ENCODE measurements at places on chromosomes 4 and X.

DNA sequence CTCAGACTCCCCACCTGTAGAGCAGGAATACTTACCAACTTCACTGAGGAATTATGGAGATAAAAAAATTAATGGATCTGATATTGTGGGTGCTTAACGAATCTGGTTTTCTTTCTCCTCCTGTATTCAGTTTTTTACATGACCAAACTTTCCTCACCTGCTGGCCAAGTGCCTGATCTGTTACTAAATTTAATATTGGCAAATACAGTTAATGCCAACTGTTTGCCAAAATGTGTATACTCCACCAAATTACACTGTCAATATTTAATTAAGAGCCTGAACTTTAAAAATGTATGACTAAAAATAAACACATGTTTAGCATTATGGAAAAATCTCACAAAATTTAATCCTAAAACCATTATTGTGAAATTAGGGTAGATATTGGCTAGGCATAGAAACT, 3.3 kb downstream of the PGRMC2 start:
- no peak for DNase-seq

DNA sequence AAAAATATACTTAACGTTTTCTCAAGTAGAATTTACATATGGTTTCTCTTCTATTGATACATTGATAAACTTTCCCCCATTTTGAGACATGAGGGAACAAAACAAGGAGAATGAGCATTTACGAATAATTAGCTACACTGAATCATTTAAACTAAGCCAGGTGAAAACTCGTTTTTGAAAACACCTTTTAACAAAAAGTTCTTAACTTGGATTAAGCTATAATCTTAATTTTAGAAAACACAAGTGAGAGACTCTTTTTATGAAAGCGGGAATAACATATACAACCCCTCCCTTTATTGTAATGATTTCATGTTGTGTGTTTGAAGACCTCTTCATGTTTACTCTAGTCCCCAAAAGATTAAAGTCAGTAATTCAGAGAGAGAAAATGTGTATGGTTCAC, 20.1 kb downstream of the PDLIM3 start:
- no peak for DNase-seq

DNA sequence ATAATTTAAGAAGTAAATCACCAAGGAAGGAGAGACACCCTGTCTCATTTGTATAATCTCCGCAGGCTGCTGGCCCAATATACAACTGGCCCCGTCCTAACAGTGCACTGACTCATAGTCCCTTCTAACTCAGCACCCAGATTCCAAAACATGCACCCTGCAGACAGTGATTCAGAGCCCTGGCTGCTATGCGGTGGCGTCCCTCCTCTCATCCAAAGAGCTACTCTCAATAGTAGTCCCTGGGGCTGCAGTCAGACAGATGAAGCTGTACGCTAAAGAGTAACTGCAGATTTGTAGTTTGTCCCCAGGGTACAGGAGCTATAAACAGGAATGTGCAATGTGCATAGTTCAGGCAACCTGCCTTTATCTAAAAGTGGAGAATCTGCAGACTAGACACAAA, 23.0 kb downstream of the GABRA3 start:
- DNase-seq, result no peak

DNA sequence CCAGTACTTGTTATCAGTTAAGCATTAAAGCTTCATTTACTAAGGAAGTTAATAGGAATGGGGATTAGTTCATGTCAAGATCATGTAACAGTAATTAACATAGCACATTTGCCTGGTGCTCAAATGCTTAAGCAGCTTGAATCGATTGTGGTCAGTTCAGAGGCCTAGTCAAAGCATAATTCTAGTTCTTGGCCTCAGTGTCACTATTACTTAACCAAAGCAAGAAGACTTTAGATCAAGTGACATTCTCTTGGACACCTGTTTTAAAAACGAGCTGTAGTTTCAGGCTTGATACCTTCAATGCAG, 115.2 kb upstream of the BMPR1B start:
- no peak for DNase-seq

GRCh38 chr4:143230683-143231082, 46.0 kb downstream of the USP38 start:
- no peak for DNase-seq

DNA sequence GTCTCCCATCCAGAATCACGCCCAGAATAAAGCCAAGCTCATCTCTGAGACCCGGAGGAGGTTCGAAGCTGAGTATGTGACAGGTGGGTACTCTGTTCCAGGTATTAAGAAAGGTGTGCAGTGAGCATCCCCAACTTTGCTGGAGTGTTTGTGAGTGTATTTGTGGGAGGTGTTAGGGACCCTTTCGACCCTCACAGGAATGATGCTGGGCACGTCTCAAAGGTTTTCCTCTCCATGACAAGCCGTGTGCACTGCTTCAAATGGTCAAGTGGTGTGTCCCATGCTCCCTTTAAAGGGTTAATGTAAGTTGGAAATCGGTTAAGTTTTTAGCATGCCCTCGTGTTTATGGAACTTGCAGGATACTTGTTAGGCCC, 442 bp downstream of the MOSPD2 start:
- no peak for DNase-seq

DNA sequence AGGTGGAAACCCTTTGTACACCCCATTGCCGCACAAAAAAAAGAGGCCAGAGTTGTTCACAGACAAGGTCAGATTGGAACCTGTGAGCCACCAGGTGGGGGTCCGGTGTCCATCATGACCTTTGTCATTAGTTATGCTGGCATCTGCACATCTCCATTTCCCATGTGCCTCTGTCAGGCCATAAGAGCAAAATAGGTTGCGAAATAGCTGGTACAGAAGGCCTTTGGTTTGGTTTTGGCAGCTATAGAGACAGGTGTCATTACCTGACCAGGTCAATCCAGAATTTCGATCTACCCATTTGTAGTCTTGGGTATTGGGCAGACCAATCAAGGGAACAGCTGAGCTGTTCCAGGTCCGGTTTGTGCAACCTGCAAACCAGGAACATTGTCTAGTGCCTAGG, 6.6 kb downstream of the ERVMER34-1 start:
- DNase-seq, result no peak

GRCh38 chrX:57817302-57817701, 93.0 kb downstream of the ZXDA start:
- no peak for DNase-seq

DNA sequence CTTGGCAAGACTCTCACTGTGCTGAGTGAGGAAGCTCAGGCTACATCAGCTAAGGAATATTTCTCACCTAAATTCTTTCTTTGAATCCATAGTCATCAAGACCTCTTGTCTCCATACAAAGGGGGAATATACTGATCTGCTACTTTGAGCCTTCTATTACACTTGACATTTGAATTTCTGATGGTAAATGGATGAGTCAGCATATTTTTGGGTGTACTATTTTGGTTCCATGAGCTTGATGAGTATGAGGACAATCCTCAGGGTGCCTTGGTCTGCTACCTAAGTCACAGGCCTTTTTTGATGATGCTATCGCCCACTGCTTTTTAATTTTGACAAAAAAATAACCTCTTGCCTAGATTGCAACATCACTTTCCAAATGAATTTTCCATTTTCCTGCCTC, 415.7 kb downstream of the PPP1R2C start:
- DNase-seq, result no peak

- DNase-seq, result no peak
Observed at GRCh38 chr4:126742048-126742447, 890.7 kb upstream of the INTU start.

DNA sequence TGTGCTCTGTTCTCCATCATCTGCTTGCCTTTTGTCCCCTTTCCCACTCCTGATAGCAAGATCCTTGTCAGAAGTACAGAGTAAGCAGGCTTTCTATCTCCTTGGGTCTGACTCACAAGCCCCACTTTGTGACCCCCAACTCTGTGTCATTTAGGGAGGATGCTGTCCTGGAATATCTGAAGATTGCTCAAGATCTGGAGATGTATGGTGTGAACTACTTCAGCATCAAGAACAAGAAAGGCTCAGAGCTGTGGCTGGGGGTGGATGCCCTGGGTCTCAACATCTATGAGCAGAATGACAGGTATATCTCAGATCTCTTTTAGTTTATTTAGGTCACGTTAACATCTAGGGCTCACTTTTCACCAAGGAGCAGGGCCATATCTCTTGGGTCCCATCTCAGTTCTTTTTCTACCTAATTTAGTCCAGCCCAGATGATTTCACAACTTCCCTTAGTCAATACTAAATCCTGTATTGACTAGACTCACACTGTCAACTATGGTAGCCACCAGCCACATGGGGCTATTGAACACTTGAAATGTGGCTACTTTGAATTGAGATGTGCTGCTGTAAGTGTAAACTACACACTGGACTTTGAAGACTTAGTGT, 64.3 kb downstream of the MSN start:
- DNase-seq, result no peak

GRCh38 chr4:101669138-101669831, 121.2 kb upstream of the BANK1 start:
- DNase-seq, result no peak

GRCh38 chr4:10670321-10670720, 14.2 kb downstream of the CLNK start:
- no peak for DNase-seq

GRCh38 chr4:90715242-90715641, 588.0 kb downstream of the CCSER1 start:
- no peak for DNase-seq

DNA sequence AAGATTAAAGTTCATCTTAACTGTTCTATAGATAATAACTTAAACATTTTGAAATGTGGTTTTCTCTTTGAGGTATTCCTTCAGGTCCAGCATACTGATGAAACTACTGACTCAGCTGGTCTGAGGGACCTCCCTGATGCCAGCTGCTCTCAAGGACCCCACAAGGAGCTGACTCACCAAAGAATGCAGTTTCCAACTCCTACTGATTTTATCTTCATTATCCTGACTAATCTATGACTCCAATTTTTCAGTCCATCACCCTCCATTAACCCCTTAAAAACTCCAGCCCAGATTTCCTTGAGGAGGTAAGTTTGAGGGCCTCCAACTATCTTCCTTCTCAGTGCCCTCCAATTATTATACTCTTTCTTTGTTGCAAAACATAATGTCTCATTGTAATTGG, 1.4 kb upstream of the UGT2B4 start:
- DNase-seq, result no peak

- no peak for DNase-seq
Observed at GRCh38 chr4:168677063-168677462, 180.2 kb downstream of the PALLD start.

DNA sequence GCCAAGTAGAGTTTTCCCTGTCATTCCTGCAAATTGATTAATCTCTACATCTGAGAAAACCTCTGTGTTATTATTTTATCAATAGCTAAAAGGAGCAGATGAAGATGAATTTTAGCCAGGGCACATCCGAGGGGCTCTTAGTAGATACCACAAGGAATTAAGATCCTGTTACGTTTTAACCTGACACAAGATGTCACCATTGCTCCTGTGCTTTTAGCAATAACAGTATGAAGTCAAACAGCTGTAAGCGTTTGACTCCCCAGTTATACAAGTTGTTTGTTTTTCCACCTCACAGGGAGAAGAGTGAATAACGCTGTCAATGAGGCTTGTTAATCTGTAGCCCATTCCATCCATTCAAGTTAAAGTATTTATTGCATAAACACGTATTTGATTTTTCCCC, 76.0 kb upstream of the AP1S2 start:
- no peak for DNase-seq

DNA sequence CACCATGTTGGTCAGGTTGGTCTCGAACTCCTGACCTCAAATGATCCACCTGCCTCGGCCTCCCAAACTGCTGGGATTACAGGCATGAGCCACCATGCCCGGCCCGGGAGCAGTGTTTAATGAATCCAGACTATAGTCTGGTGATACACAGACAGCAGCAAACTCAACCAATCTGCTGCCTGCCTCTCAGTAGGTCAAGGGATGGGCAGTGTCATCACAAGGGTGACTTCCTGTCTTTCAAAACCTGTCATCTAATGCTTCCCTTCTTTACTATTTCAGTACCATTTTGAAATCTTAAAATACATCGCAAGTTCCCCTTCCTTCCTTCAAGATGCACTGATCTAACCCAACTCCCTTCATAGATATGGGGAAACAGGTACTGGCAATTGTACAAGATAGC, 8.4 kb downstream of the RPL39 start:
- DNase-seq, result no peak

DNA sequence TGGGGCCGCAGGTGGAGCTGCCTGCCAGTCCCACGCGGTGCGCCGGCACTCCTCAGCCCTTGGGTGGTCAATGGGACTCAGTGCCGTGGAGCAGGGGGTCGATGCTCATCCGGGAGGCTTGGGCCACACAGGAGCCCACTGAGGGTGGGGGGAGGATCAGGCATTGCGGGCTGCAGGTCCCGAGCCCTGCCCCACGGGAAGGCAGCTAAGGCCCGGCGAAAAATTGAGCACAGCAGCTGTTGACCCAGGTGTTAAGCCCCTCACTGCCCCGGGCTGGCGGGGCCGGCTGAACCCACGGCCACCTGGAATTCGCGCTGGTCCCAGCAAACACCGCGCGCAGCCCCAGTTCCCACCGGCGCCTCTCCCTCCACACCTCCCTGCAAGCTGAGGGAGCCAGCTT, 26.1 kb downstream of the VCX2 start:
- no peak for DNase-seq

DNA sequence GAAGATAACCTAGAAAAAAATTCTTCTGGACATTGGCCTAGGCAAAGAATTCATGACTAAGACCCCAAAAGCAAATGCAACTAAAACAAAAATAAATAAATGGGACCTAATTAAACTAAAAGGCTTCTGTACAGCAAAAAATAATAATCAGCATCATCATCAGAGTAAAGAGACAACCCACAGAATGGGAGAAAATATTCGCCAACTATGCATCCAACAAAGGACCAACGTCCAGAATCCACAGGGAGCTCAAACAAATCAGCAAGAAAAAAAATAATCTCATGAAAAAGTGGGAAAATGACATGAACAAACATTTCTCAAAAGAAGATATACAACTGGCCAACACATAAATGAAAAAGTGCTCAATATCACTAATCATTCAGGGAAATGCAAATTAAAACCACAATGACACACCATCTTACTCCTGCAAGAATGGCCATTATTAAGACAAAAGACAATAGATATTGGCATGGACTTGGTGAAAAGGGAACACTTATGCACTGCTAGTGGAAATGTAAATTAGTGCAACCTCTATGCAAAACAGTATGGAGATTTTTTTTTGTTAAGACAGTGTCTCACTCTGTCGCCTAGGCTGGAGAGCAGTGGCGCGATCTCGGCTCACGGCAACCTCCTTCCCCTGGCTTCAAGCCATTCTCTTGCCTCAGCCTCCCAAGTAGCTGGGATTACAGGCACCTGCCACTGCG, 29.9 kb downstream of the ELF2 start:
- DNase-seq, result no peak

DNA sequence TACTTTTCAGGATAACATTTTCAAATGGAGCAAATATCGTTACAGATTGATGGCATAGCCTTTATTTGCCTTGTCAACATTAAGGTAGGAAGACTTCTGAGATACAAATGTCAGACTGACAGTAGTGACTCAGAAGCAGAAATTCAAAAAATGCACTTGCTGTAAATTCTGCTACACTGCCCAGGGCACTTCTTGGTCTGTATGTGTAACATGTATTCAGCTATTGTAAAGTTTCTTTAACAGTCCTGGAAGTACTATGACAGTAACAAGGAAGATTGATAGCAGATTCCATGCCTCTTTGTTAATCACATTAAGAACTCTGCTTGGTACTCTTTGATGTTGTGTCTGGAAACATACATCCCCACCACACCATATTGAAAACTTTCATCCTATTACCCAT, 69.6 kb upstream of the PCDH18 start:
- DNase-seq, result no peak

Data from activated T-cell treated with anti-CD3 and anti-CD28 coated beads for 24 hours (primary cell).